ENCODE measurements at places on chromosomes 2 and 18. TPM values are rescaled to one million over a fixed set of nuclear protein-coding genes. Genes with fewer than 3 reads are reported as not detected.

- no peak for DNase-seq
Observed at GRCh38 chr2:75605770-75606529, 40.6 kb upstream of the MRPL19 start.

DNA sequence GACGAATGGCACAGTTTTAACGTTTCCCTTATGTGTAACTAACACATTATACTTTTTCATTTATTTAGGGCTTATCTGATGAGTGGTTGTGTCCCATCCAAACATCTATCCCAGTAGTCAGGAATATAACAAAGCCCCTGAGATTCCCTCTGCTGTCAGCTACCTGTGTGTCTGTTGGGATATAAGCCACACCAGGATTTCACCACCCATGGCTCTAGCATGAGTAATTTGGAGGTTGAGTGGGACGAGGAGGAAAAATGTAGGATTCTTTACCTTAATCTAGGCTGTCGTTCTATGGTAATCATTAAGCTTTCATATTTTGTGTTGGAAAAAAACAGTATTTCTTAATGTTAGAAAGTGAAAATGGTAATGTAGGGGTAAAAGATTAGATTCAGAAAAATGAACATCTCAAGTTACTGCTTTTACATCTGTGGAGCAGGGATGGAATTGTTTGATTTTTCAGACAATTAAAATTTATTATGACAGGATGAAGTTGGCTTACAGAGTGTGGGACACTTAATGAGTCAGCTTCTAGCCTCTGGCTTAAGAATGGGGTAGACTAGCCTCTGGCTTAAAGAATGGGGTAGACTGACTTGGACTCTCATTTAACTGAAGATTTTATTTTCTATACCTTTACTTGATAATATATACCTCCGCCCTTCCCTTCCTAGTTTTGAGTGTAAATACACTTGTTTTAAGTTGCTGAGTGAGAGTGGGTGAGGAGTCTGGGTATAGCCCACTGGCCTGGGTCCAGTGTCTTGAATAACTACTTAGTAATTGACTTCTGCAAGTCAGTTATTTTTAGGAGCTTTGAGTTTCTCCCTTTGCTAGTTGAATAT, 88.5 kb upstream of the RANBP2 start:
- no peak for DNase-seq

GRCh38 chr2:135903650-135904049, 27.4 kb upstream of the MCM6 start:
- DNase-seq, result no peak

DNA sequence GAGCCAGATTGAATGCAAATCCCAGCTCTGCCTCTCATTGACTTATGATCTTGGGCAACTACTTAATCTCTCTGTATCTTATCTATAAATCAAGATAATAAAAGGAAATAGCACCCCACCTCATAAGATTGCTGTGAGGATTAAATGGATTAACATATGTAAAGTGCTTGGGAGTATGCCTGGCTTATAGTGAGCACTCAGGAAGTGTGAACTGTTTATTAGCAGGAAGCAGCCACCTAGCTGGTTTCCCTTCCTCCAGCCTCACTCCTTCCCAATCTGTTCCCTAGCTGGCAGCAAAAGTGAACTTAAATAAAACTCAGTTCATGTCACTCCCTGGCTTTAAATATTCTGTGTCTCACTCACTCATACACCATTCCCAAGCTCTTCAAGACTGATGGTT, 526.6 kb upstream of the PKDCC start:
- DNase-seq, result no peak

GRCh38 chr2:173752152-173752551, 213.0 kb downstream of the SP3 start:
- DNase-seq, result no peak

DNA sequence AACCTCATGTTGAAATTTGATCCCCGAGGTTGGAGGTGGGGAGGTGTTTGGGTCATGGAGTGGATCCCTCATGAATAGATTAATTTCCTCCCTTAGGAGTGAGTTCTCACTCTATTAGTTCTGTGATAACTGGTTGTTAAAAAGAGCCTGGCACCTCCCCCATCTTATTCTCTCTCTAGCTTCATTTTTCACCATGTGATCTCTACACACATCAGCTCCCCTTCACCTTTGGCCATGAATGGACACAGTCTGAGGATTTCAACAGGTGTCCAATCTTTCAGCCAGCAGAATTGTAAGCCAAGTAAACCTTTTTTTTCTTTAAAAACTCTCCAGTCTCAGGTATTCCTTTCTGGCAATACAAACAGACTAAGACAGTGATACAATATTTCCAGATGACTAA, 602.0 kb upstream of the FAM98A start:
- DNase-seq, result no peak

GRCh38 chr2:66516499-66516898, 81.6 kb downstream of the MEIS1 start:
- DNase-seq, result no peak

GRCh38 chr2:103789381-103790095, 1027.7 kb downstream of the TMEM182 start:
- no peak for DNase-seq

- no peak for DNase-seq
Observed at GRCh38 chr2:225164401-225165050, 122.3 kb upstream of the DOCK10 start.

- DNase-seq, result no peak
Observed at GRCh38 chr2:217479566-217479965, 523.2 kb downstream of the TNS1 start.

- DNase-seq, result peak; percentile 74
Observed at GRCh38 chr2:239303711-239304532, 96.9 kb downstream of the HDAC4 start.

GRCh38 chr2:62099050-62099449, 96.9 kb upstream of the B3GNT2 start:
- no peak for DNase-seq

DNA sequence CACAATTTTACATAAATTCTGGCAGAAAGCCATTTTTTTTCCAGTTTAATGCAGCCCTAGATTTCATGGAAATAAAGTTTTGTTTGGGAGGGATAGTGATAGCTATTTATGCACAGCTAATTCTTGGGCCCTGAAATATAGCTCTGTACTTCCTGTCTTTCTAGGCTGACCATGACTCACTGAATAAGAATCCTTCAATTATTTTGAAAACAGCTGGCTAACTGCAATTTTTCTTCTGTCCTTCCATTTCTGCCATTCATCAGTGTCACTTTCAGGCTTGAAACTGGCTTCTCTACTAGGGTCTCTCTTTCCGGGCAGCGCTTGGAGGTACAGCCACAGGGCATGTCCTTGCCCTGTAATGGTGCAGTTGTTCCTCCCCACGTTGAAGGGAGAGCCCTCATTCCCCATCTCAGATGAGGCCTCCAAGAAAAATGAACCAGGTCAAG, 97.1 kb upstream of the TMEM178A start:
- no peak for DNase-seq

- DNase-seq, result peak; percentile 88
Observed at GRCh38 chr2:235493775-235494715, at the start of gene AGAP1. TSS of gene AGAP1 (plus strand) at chr2:235494043.

GRCh38 chr2:69616755-69617154, 26.8 kb downstream of the AAK1 start:
- no peak for DNase-seq

DNA sequence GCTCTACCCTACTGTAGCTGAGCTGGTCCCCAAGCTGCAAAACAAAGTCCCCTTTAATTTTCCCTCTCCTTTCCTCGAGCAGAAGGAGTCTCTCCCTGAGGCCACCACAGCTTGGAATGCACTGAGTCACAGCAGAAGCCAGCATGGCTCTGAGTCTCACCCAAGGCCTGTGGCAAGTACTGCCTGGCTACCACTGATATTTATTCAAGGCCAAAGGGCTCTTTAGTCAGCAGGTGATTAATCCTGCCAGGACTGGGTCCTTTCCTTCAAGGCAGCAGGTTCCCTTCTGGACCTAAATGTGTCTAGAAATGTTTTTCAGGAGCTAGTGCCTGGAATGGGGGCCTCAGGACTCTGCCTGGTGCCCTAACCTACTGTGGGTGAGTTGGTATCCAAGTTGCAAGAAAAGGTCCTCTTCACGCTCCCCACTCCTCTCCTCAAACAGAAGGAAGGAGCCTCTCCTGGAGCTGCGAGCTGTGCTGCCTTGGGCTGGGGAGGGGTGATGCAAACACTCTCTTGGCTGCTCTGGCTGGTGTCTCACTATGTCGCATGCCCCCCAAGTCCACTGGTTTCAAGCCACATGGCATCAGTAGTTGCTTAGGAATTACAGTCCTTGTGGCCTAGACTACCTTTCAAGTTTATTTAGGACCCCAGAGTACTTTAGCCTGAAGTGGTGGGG, 53.4 kb downstream of the CD28 start:
- DNase-seq, result no peak

The SERPINB3 gene
- total RNA-seq, result not detected

The RAB6D gene
- 0.16 TPM for total RNA-seq

The ANKRD36B gene
- total RNA-seq, result 5.0 TPM

The SERPINB10 gene
- not detected for total RNA-seq

The ERBB4 gene
- total RNA-seq, result 13.8 TPM

The TMBIM1 gene
- total RNA-seq, result 143 TPM

The CTIF gene
- 84.3 TPM for total RNA-seq

The AFF3 gene
- total RNA-seq, result 6.7 TPM

The SNED1 gene
- total RNA-seq, result 9.7 TPM

Data from cardiac septum (tissue), 1 donor.